Activated CD4-positive, alpha-beta T cell treated with anti-CD3 and anti-CD28 coated beads, Interleukin-2, amount 50 U/mL, for 24 hours (primary cell): ENCODE measurements at places on chromosomes 1 and 21.

GRCh38 chr1:24970399-24970753 lies 40.3 kb upstream of the RUNX3 start:
- DNase-seq, result no peak

- DNase-seq, result no peak
These were observed 62.4 kb downstream of the KIRREL1 start for GRCh38 chr1:158055854-158056253.

DNA sequence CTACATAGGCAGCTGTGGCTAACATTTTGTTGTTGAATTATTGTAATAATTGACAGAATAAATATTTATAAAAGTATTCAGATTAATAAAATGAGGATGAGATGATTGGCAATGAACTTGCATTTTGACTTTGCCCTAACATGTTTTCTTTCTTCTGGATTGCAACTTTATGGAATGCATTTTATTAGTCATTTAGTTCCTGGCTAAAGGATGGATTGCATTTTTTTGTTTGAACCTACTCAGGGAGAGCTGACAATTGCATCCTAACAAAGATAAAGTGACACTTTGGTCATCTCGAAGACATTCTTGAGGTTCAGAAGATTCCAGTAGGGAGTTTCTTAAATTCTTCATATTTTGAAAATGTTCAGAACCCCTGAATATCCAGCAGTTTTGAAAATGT lies 37.5 kb downstream of the PGM1 start:
- DNase-seq, result no peak

- no peak for DNase-seq
These were observed 1637.4 kb upstream of the PRMT6 start for GRCh38 chr1:105419030-105419429.

- no peak for DNase-seq
These were observed 1.8 kb upstream of the SLC50A1 start for GRCh38 chr1:155133799-155134281.

DNA sequence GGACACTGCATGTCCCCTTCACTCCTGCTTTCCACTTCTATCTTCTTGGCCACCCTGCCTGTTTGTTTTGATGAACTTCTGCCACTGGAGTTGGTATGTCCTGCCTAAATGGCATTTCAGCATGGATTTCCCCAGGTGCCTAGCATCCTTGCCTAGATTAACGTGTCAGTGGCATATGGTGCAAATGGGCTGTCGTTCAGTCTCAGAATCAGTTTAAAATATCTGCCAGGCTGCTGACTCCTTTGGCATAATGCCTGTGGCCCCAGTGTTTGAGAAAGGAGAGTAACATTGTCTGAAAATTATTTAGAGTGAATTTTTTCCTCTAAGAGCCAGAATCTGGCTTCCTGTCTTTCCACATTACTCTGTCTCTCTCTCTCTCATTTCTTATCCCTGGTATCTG lies 64.9 kb upstream of the BARHL2 start:
- no peak for DNase-seq

DNA sequence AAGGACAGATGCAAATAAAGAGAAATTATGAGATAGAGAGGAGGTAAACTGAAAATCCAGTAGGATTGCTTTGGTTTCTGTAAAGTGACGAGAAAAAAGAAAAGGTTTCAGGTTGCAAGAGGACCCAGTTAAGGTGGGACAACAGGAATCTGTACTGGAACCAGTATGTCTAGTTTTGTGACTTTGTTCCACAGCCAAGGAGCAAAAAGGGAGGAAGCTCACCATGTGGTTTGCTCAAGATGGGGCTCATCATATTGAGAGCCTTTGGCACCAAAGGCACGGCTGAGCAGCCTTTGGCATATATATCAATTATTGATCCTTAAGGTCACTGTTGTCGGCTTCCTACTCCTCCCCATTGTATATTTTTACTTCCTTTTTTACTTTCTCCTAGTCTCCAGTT lies 1.8 kb upstream of the ZDHHC18 start:
- no peak for DNase-seq

DNA sequence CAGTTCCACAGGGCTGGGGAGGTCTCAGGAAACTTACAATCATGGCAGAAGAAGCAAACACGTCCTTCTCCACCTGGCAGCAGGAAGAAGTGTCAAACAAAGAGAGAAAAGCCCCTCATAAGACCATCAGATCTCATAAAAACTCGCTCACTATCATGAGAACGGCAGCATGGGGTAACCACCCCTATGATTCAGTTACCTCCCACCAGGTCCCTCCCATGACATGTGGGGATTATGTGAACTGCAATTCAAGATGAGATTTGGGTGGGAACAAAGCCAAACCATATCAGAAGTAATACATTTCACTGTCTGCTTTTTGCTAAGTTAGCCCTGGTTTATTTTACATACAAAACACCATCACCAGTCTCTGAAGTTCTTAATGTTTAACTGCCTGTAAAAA lies 68.5 kb downstream of the RBM11 start:
- no peak for DNase-seq

DNA sequence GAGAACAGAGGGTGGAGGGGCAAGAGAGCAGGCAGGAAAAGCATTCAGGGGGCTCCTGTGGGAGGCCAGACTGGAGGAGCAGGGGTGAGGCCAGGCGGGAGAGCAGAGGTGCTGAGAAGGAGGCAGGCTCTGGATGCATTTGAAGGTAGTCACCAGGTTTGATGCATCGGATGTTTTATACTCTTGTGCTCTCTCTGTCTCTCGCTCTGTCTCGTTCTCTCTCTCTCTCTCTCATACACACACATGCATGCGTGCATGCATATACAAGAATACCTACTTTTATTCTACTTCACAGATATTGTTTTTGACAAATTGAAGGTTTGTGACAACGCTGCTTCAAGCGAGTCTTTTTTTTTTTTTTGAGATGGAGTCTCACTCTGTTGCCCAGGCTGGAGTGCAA lies 15.0 kb upstream of the ITPKB start:
- no peak for DNase-seq

DNA sequence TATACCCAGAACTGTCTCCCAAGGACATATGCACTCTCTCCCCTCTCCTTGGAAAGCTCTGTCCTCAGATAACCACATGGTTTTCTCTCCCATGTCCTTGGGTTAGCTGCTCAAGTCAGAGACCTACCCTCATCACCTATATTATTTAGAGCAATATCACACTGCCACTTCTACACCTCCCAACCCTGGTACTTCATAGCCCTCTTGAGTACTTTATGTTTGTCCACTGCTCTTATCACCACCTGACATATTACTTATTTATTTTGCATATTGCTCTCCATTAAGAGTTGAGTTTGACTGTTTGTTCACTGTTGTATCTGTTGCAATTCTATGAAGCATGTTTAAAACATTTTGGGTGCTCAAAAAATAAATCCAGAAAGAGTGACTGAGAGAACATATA lies 126.3 kb upstream of the ATP1B1 start:
- DNase-seq, result no peak

DNA sequence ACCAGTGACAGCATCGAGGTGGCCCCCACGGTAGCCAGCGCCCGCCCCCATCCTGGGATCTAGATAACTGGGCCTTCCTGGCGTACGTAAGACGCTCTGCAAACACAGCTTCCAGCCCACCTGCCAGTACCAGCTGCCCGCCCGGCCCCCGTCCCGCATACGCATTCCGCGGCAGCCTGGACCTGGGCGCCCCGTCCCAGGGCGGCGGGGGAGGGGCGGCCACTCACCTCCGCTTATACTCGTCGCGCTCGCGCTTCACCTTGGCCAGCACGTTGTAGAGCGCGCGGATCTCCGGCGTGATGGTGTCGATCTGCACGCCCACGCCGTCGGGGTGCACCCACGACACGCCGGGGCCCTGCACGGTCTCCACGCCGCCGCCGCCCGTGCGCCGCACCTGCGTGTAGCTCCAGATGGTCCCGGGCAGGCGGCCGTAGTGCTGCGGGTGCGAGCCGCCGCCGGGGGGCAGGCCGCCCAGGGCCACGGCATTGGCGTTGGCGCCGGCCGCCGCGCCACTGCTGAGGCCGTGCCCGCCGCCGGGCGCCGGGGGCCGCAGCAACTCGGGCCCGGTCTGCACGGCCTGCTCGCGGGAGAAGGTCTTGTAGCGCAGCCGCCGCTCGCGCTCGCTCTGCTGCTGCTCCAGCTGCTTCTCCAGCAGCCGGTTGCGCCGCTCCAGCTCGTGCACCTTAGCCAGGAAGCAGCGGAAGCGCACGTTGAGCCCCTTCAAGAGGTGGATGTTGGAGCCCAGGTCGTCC lies 859 bp downstream of the IFFO2 start:
- DNase-seq, result peak; percentile 38

GRCh38 chr1:207695891-207696290 lies 51.0 kb downstream of the CR1L start:
- DNase-seq, result no peak

DNA sequence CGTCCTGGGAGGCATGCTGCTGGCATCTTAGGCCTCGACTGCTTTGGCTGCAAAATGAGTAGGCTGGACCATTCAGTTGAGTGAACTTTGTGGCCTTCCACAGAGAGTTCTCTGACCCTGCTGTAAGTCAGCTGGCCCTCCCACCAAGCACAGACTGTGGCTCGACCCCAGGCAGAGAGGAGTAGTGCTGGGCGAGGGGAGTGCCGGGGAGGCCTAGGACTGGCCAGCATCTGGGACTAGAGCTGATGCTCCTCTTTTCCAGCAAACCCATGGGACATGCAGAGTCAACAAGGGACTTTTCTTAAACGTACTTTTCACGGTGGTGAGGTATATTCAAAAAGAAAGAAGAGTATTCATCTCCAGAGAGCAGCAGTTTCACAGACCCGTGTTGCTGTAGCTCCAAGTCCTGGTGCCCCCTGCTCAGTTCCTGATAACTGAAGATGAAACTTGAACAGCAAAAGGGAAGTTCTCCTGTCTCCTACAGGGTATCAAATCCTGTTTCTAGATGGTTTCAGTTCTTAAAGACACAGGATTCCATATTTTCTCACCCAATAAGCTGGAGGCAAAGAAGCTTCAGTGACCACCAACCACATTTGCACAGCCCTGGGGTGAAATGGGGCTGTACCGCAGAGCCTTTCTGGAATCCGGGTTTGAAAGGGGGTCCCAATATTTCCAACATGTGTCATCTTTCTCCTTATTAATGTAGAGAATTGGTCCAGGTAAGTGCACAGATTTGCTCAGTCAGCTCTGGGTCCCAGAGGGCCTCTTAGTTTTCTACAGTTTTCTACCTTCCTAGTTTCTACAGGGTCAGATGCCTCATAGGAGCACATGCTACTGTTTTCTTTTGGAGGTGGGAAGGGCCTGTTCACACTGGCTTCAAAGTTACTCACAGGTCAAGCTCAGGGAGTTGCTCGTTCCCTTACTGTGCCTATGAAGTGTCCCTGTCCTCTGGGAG lies 20.9 kb downstream of the BATF3 start:
- DNase-seq, result no peak

- no peak for DNase-seq
These were observed 225.2 kb upstream of the TNR start for GRCh38 chr1:175968486-175969172.

GRCh38 chr1:43505077-43505780 lies 25.5 kb upstream of the PTPRF start:
- DNase-seq, result no peak

- DNase-seq, result no peak
These were observed 38.5 kb upstream of the BMP8B start for GRCh38 chr1:39827201-39827600.

GRCh38 chr1:53165408-53165961 lies 23.0 kb upstream of the SLC1A7 start:
- no peak for DNase-seq

- DNase-seq, result no peak
These were observed 203.5 kb upstream of the ZNHIT6 start for GRCh38 chr1:85911742-85912141.

GRCh38 chr21:38260426-38260825 lies 3.6 kb downstream of the KCNJ15 start:
- DNase-seq, result no peak
